ENCODE measurements at places on chromosomes 1 and 21.

DNA sequence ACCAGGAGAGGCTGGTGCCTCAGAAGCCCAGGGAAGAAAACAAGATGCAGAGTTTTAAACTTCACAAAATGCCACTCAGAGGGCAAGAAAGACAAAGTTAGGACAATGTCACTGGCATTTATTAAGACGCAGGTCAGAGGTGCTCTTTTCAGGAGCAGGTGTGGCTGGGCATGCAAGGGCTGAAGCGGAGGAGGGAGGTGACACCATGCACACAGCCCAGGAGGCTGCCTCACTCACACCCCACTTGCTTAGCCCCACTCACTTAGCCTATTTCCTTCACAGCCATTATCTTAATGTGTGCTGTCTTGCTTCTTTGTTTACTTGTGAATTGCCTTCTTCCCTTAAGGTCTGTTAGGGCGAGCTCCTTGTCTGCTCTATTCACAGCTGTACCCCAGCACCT is 17.2 kb downstream of the HIVEP3 start:
- no peak for DNase-seq

- DNase-seq, result peak; percentile 49
Observed at GRCh38 chr1:44786138-44786840, 1.7 kb downstream of the BEST4 start.

DNA sequence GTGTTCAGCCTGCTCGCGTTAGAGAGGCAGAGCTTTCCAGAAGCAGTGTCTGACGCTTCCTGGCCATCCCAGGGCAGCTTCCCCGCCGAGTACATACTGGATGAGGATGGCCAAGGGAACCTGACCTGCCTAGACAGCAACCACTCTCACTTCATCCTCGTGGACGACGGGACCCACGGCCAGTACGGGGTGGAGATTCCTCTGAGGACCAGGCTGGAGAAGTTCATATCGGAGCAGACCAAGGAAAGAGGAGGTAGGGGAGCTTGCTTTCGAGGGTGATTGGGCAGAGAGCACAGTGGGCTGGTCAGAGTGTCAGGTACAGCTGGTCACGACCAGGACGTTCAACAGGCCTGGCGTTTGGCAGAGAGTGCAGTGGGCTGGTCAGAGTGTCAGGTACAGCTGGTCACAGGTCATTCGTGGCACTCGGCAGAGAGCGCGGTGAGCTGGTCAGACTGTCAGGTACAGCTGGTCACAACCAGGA is 22.4 kb downstream of the TRPM2 start:
- DNase-seq, result no peak

- no peak for DNase-seq
Observed at GRCh38 chr1:112905395-112906149, 50.4 kb downstream of the SLC16A1 start.

DNA sequence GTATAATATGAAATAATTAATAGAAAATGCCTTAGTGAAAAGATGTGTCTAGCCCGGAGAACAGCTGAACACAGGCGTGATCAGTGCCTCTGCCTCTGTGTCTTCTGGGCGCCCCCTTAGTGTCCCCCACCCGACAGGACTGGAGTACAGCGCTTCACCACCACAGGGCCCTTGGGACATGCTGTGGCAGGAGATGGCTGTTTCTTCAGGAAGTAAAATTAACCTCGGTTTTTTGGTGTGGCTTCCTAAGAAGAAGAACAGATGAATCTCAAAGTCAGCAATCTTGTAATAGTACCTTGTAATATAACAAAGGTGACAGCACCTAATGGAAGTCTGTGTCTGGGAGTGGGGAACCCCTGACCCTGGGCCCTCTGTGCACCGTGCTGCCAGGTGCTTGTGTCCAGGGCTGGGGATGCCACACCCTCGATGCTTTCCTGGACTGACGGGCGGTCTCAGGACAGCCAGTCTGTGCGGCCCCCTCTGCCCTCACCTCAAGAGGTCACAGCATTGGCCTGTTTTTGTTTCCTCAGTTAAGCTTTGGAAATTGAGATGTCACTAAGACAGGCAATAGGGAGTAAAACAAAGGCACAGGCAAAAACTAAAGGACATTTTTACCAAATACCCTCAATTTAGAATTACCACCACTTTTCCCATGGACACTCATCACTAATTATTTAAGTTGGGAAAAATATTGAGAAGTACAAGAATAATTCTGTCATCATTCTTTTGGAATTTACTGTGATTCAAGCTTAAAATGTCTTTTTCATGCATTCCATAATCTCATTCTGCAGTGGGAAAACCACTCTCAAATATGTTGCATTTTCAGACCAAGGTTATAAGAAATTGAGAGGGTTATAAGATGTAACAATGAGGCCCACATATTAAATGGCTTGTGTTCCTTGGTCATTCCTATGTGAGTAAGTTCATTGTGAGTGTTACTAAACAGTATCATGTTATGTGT is 79.3 kb downstream of the ADARB1 start:
- no peak for DNase-seq

- no peak for DNase-seq
Observed at GRCh38 chr1:27864264-27864895, 8.0 kb upstream of the THEMIS2 start.

DNA sequence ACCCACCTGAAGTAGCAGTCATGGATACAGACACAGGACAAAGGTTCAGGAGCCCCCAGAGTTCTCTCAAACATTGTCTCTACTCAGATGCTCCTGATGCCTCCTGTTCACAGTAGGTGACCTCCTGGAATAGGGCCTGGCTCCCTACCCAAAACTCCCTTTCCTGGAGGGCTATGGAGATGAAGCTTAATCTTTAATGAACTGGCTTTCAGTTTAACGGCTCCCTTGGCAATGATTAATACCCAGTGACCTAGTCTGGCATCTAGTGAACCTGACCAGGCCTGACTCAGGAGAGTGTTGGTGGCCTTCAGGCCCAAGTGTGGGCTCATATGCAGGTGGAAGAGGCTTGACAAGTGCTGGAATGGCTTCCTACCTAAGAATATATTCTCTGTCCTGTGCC is 65.2 kb upstream of the TRABD2B start:
- no peak for DNase-seq

DNA sequence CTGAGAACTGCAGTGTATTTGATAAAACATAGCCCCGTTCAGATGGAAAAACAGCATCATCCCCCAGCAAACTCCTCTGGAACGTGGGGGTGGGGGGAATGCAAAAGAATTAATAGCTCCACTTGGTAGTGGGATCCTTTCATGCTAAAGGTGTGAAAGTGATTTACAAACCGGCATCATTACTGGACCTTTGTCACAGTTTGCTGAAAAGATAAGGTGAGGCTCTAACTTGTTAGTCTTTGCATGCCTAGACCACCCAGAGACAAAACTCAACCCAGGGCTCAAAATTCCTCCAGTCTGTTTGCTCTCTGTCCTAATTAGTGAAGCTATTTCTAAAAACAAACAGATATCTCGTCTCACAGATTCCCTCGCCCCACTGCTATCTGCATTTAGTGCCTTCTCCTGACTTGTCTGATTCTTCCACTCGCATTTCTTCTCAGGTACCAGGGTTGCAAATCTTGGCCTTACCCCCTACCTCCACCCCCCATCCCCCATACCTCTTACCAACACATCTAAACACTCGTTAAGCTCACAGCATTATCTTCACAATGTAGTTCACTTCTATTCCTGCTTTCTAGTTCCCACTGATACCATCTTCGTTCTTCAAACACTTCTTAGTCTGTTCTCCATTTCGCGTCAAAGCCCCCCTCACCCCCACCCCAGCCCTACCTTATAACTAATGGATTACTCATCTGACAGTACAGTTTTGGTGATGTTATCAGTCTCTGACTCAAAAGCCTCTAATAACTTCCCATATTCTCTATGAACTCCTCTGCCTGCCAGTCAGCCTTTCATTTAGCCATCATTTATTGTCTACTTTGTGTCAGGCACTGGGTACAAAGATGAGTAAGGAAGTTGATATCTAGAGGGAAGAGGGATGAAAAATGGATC is 11.8 kb downstream of the IER5 start:
- DNase-seq, result no peak

- no peak for DNase-seq
Observed at GRCh38 chr1:196148367-196148970, 459.8 kb downstream of the KCNT2 start.

DNA sequence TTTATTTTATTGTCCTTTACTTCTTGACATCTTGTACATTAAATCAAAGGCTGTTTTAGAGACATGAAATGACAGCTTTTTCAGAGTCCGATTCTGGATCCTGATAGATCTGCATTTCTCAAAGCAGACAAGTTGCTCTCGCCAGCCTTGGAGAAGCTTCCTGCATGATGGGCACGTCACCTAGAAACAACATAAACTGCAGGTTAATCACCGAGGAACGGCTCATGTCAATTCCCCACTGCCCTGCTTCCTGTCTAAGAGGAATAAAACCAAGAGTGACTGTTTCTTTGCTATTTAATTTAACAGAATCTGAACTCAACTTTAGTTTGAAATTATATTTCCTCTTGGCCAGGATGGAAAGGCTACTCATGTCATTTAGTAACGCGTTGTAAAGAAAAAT is 77.0 kb downstream of the RWDD3 start:
- no peak for DNase-seq

DNA sequence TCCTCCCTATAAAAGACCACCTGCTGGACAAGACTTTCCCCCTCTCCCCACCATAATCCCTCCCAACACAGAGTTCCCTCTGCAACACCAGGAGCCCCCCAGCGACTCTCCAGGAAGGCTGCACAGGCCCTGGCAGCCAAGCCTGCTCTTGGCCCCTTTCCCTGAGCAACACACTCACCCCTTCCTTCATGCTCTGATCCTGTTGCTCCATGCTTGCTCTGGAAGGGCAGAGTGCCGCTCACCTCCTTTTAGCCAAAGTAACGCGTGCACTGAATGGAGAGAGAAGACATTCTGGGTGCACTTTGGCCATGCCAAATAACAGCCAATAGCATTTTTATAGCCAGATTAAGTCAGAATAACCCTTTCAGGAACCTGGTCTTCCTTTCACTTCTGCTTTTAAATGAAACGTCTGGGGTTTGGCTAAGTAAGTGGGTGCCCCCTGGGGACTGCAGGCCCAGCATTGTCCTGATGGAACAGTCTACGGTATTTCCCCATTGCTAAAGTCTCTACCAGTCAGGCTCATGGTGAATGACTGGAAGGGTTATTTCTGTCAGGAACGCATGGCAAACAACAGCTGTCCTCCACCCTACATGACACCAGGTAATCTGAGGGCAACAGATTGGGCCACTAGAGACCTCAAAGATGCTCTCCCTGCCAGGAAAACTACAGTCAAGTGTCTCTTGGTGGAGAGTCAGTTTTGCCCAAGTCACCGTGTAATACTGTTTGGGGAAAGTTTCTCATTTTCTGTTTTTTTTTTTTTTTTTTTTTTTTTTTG is at the start of gene SLC2A5:
Gene SLC2A5, minus strand, starts transcription at position 310 of the 775 bp plus-strand sequence. Its CDS starts 99 bp downstream, at position 211.
- DNase-seq, result no peak

- no peak for DNase-seq
Observed at GRCh38 chr21:41965045-41965444, 11.2 kb upstream of the C2CD2 start.

DNA sequence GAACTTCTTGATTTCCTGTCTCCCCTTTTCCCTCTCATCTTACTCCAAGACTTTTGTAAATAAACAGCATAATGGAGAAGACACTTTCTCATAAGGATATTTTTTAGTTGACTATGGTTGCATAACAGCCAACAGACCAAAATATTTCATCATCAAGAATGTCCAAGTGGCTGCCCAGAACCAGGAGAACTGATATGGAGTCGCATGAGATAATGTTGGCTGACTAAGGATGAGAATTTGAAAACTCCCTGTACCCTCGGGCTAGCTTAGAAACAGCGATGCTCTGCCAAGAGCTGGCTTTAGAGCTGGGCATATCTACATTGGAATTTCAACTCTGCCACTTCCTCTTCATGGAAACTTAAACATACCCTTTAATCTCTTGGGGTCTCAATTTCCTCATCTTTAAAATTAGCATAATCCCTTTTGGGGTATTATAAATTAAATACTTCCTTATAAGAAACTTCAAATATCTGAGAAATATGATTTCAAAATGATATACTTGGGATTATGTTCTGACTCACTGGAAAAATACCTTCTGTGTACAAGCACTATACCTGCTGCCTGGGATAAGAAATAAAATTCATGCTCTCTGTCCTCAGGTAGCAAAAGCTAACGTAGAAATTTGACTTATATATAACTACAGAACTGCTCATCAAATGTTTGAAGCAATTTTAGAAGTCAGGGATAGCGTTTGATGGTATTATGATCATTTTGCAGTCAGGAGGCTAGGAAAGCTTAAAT is 777.3 kb downstream of the LTN1 start:
- no peak for DNase-seq

DNA sequence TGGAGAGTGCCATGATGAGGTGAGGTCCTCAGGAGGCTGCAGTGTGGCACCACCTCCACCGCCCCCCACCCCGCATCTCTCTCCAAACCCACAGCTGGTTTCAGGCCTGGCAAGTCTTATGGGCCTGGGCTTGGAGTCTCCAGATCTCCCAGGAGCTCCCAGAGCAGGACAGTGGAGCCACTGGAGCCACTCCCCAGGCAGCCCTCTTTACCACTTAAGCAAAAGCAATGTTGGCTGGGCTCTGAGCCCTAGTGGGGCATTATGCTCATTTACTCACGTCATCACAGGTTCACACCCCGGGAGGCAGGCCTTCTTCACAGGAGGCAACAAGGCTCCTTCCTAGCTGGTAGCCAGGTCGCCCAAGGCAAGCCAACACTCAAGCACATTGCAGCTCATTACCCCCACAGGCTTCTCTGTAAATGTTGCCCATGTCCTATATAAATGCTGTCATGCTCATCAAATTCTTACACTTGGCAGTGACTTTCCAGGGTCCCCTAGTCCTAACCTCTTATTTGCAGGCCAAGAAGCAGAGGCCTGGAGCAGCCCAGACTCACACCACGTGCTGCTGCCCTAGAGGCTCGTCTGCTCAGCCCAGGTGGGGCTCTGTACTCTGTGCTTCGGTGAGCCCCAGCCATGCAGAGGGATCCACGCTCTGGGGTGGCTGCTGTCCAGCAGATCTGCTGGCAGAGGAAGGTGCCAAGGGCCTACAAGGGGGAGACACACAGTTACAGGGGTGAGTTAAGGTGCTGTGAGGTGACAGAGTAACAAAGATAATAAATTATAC is 459.3 kb downstream of the MATN1 start:
- no peak for DNase-seq
